ENCODE measurements at places on chromosomes 6 and 20.

- DNase-seq = no peak
These were observed 47.5 kb downstream of the KIAA1755 start for GRCh38 chr20:38212806-38213606.

DNA sequence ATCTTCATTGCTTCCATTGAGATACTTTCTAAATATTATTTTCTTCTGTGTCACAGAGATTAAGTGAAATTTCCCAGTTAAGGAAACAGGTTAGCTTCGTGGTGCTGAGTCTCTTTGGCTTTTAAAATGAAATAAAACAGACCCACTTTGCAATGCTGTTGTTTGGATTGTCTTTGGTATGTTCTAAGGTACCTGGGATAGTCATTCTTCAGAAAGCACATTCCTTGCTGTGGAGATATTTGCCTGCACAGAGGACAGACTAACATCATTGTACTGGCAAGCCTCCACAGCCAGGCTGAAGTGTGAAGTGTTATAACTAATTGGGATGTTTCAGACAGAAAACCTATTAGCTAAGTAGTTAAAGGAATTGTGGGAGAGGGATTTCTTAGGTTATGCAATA, 148.8 kb upstream of the EPHA7 start:
- no peak for DNase-seq

- DNase-seq = no peak
These were observed 604.4 kb upstream of the NOX3 start for GRCh38 chr6:156060013-156060412.

DNA sequence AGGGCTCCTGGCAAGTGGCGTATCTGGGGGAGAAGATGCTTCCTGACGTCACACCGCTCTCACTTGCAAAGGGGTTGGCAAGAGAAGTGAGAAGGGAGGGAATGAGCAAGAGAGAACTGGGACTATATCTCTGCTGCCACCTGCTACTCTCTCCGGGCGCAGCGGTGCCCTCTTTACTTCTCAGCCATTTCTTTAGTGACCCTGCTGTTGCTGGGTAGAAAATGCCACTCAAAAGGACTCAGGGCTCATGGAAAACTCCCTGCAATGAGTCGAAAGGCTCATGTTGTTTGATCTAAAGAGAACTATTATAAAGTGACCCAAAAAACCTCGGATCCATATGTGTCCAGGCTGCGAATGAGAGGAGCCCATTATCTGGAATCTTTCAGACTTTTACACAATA, 401.8 kb downstream of the SAMD5 start:
- DNase-seq = no peak

DNA sequence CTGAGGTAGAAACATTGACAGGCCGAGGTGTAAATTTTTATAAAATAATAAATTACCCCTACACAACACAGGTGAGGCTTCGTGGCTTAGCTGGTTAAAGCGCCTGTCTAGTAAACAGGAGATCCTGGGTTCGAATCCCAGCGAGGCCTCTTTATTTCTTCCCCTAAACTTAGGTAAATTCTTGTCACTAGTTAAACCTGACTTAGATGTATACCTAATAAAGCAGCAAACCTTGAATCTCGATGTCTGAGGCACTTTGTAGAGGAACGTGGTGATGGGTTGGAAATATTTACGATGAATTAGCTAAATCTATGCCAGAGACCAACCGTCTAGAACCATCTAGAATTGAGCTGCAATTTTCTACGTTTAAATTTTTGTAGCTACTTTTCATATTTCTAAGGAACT, 185.6 kb downstream of the OR2B2 start:
- no peak for DNase-seq

- no peak for DNase-seq
These were observed 226.8 kb downstream of the UST start for GRCh38 chr6:148973538-148974208.

GRCh38 chr6:67680297-67680932, 954.7 kb upstream of the ADGRB3 start:
- no peak for DNase-seq

- DNase-seq = no peak
These were observed 26.4 kb downstream of the SLC35F1 start for GRCh38 chr6:117933471-117933870.

GRCh38 chr6:33164665-33165373, 27.4 kb downstream of the COL11A2 start:
- DNase-seq = no peak
